ENCODE measurements at places on chromosomes 5 and 9.

DNA sequence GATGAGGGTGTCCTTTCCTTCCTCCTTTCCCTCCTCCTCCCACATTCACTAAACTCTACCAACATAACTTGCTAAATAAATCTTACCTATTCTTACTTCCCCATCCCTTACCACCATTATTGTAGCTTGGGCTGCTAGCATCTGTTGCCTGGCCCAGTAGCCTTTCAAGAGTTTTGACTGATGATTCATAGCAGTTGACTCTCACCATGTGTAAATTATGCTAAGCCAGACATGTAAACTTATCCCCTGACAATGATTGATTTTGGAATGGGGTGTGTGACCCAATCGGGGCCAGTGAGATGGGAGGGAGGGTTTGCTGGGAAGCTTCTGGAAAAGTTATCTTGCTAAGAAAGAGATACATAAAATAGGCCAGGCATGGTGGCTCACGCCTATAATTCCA is 161.8 kb upstream of the SPRY4 start:
- DNase-seq, result no peak

DNA sequence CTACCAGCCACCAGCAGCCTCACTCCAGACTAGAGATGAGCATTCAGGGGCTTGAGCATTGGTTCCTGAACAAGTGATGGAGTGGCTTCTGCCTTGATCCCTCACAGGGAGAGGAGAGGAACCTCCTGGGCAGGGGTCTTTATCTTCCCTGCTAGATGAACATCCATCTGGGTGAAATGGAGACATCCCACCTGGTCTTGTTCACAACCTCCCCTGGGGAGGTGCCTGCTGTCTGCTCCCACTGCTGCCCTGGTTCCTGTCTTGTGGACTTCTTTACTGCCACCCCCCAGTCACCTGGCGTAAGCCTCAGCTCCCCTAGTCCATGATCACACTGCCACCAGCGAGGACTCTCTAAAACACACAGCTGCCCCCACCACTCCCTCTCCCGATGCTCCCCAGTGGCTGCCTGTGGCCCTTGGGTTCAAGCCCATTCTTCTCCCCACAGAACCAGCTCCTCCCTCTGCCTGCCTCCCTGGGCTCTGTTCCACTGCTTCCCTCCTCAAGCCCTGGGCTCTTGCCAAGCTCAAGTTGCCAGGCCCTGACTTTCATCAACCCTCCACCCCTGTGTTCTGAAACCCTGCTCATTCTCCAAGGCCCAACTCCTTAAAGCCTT is 51.5 kb downstream of the COL15A1 start:
- DNase-seq, result no peak

- DNase-seq, result peak; percentile 27
Observed at GRCh38 chr5:131209506-131210150, 38.9 kb downstream of the LYRM7 start.

- DNase-seq, result no peak
Observed at GRCh38 chr9:110114859-110115201, 93.1 kb downstream of the C9orf152 start.

All from activated T-cell treated with anti-CD3 and anti-CD28 coated beads for 4 hours (primary cell).